ENCODE measurements at places on chromosomes 6 and 20.

DNA sequence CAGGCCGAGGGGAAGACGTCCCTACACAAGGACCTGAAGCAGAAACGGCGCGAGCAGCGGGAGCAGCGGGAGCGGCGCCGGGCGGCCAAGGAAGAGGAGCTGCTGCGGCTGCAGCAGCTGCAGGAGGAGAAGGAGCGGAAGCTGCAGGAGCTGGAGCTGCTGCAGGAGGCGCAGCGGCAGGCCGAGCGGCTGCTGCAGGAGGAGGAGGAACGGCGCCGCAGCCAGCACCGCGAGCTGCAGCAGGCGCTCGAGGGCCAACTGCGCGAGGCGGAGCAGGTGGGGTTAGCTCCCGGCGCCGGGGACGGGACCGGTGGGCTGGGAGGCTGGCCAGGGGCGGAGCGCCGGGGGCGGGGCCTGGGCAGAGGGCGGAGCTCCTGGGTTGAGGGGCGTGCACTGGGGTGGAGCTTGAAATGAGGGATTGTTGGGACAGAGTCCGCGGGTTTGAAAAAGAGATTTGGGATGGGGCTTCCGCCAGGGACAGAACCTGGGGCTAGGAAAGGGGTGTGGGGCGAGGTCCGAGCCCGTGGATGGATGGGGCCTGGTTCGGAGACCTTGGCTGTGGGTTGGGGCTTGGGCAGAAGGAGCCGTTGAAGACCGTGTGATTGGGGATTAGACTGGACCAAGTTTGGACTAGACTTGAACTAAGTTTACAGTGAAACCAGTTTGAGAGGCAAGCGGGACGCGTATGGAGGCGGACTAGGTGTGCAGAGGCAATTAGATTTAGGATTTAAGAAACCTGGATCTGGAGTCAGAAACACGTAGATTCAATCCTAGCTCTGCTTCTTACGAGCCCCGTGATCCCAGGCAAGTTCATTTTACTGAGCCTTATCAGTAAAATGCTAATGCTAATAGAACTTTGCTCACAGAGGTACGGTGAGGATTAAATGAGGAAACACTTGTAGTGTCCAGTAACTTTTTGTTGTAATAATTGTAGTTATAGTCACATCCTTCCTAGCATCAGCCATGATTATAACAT lies 20.9 kb downstream of the DEF6 start:
- DNase-seq, result no peak

- DNase-seq, result no peak
These were observed 52.9 kb downstream of the ZBTB9 start for GRCh38 chr6:33507261-33507660.

DNA sequence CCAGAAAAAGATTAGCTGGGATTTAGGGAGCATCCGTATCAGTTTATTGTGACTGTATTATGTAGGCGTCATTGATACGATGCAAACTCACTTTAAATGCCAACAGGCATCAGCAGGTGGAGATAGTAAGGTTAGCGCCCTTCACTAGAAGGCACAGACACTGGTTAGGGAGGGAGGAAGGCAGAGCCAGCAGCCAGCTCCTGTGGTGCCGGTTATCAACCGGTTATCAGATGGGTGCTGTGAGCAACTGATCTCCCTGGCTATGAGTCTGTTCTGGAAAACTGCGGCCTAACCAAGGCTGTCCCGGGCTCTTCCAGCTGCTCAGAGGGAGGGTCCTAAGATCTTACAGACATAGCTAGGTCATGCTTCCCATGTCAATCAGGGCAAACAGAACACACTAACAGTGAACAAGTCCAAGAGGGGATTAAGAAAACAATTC lies 47.5 kb upstream of the CD93 start:
- no peak for DNase-seq

GRCh38 chr6:144064402-144065212 lies 30.8 kb downstream of the SF3B5 start:
- peak; percentile 71 for DNase-seq

DNA sequence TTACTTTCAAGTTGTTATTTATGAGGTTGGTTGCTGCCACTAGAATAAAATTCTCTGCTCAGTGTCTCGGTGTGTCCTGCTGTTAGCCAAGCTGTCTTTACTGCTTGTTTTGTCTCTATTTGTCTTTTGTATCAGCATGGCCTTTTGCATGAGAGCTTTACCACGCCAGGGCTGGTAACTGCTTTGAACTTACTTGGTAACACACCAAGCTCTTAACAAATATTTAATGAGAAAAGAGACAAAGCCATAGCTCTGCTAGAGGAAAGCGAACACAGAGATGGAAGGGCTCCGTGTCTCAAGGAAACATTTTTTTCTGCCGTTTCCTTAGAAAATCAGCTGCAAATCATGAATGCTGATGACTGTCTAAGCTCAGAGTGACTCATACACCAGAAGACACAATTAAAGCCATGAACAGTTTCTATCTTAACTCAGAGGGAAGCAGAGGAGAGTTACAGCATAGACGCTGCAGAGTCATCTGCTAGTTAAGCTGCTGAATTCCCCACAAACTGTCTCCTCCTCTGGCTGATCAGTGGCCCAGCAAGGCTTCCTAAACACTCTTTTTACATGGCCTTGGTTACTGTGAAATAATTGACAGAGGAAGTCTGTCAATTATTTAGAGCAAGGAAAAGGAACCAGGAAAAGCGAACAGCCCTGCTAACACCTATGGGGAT lies 44.8 kb downstream of the AGPAT4 start:
- DNase-seq, result peak; percentile 91

DNA sequence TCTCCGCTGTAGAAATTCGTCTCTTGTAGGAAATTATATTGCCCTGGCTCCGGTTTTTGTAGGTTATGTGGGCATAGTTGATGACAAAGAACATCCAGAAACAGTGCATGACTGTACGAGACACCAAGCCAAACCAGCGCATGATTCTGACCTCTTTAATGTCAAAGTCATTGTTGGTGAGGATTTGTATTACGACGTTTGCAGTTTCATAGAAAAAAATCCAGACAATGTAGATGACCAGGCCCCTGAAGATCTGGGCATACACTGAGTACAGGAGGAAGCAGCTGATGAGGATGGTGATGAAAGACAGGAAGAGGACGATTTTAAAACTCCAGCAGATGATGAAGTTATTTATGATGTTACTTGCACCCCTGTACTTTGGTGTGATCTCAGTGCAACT lies 39.1 kb upstream of the TBC1D22B start:
- DNase-seq, result peak; percentile 75

DNA sequence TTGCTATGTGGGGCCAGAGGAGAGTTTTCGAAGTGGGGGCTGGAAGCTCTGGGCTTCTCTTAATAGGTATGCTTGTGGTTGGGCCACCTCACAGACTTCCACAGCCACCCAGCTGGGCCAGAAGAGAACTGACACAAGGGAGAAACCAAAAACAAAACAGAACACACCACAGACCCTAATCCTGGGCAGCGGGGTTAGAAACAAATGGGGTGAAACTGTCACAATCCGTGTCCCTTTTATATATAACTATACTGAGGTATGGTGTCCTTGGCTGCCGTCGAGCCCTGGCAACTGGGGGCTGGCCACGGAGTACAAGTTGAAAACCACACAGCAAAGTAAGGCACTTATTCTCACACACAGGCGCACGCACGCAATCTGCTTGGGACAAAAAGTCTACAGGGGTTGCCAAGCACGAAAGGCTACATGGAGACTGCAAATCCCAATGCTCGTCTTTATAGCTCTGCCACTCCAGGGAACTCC lies 78.3 kb downstream of the TRAM2 start:
- no peak for DNase-seq

- DNase-seq, result no peak
These were observed 603.8 kb downstream of the FRK start for GRCh38 chr6:115456848-115457247.

GRCh38 chr20:50152394-50153152 lies 950 bp downstream of the PEDS1 start:
- DNase-seq, result peak; percentile 18

- peak; percentile 66 for DNase-seq
These were observed 176.7 kb downstream of the HACE1 start for GRCh38 chr6:104682722-104683643.

GRCh38 chr6:117448011-117448410 lies 22.3 kb upstream of the ROS1 start:
- DNase-seq, result no peak

DNA sequence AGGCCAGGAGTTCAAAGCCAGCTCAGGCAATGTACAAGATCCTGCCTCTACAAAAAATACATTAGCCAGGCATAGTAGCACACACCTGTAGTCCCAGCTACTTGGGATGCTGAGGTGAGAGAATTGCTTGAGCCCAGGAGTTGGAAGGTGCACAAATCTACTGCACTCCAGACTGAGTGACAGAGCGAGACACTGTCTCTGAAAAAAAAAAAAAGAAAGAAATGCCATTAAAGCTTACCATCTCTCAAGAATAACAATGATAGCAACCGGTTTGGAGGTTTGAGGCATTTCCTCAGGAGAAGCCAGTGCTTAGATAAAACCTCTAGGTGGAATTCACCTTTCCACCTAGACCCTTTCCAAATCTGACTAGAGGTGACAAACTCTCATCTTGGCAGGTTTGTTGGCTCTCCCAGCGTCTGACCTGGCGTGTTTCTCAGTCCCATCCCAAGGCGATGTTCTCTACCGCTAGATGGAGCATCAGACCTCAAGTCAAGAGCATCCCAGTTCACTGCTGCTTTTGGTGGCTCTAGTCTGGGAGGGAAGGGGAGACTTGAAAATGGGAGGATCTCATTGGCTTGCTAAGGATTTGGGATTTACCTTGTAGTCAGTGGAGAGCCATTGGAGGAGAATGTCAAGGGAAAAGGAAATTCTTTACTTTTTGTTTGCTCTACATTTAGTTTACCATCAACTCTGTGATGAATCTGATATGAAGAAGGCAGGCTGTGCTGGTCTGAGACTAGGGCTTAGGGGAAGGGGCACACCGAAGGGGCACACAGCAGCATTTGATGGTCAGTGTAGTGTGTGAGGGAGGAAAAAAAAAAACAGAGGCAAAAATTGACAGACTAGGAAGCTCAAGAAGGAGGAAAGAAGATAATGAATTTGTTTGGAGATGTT lies 67.9 kb downstream of the NCOA7 start:
- peak; percentile 51 for DNase-seq

- no peak for DNase-seq
These were observed 125.8 kb downstream of the DLL1 start for GRCh38 chr6:170165085-170165470.

DNA sequence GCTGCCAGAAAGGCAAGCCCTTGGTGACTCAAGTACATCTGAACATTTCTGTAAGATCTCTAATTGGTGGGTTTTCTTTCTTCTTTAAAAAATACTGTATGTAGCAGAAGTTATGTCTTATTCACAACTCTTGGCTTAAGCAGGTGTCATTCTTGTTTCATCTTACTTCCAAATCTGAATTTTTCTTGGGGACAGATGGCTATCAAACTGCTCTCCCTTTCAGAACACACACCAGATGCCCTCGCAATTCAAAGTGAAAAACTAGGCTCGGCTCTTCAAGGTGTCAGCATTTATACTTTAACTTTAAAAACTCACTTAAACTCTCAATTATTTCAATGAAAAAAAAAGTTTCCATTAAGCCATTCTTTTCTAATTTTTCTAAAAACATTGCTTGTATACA lies 49.7 kb downstream of the PAK5 start:
- no peak for DNase-seq

GRCh38 chr6:137087902-137088301 lies 43.1 kb upstream of the IL20RA start:
- no peak for DNase-seq

DNA sequence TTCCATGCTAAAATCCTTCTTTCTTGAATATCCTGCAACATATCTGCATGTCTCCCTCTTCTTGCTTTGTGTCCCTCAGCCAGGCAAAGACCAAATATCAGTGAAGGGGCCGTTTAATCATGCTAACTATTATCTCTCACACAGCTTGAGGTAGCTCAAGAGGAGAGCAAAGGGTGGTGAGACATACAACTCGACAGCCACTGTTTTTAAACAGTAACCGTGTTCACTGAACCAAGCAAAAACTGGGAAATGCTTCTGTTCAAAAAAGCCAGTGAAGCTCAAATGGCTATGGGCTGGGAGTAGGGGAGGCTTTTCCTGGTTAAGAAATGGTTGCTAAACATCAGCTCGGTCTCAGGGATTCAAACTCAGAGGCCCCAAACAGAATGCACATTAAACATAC lies 83.4 kb downstream of the MAP7 start:
- no peak for DNase-seq

Measured in suppressor macrophage treated with lipopolysaccharide for 4 hours (primary cell).